Heart left ventricle (tissue), 16 donors: ENCODE measurements at places on chromosomes 1 and 21. TPM values are rescaled to one million over a fixed set of nuclear protein-coding genes. Genes with fewer than 3 reads are reported as not detected.
A peak's percentile ranks its signal among the peaks of the same experiment; 100 is the strongest.

DNA sequence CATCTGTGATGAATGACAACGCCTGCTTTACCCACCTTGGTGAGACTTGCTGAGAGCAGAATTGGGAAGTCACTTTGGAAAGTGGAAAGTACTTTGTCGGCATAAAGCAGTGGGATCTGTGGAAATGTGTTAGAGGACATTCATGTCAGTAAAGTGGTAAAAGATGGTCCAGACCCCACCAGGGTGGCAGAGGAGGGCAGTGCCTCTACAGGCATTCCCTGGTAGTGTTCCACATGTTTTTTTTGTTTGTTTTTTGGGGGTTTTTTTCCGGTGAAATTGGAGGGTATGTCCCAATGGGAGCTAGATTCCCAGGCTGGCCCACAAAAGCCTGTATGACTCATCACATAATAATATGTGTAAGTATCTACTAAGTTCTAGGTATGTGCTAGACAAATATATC is 80.6 kb downstream of the ELAVL4 start:
- no peak for DNase-seq

DNA sequence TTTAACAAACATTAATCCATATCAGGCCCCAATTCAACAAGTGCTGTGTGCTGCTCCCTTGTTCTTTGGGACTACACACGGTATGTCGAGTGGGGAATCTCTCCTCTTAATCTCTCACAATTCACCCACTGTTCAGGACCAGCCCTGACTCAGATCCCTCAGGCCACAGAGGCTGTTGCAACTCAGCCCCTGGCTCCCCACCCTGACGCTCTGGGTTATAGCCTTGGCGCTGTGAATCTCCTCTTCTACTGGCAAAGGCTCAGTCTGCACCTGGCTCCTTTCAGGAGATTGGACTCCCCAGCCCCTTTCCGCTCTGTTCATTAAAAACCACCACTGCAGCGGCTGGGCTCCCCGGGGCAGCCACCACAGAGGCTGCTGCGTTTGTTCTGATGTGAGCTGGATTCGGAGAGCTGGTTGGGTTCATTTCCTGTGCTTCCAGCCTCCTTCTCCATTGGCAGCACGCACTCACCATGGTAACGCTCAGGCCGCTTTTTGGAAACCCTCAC is 13.0 kb downstream of the CAPN8 start:
- DNase-seq, result no peak

DNA sequence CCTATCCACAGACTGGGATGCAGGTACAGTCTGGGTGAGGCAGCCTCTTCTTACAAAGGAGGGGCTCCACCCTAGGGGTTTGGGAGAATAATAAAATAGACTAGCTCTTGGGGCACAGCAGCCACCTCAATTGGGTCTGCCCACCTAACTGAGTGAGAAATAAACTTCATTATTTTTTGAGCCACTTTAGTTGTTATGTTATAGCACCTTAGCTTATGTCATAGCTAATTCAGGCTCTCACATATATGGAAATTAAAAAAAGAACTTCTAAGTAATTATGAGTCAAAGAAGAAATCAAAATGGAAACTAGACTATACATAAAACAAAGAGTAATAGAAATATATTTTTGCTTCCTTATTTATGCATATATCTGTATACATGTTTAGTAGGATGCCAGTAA is 318.5 kb upstream of the B3GALT2 start:
- DNase-seq, result no peak

FMO3 gene
- total RNA-seq, result 1.5 TPM

PROK1 gene
- total RNA-seq, result 2.1 TPM

GRCh38 chr1:192521734-192522133 is 53.8 kb upstream of the RGS1 start:
- no peak for DNase-seq

- DNase-seq, result no peak
Observed at GRCh38 chr1:207218512-207219362, 102.7 kb upstream of the CD55 start.

DNA sequence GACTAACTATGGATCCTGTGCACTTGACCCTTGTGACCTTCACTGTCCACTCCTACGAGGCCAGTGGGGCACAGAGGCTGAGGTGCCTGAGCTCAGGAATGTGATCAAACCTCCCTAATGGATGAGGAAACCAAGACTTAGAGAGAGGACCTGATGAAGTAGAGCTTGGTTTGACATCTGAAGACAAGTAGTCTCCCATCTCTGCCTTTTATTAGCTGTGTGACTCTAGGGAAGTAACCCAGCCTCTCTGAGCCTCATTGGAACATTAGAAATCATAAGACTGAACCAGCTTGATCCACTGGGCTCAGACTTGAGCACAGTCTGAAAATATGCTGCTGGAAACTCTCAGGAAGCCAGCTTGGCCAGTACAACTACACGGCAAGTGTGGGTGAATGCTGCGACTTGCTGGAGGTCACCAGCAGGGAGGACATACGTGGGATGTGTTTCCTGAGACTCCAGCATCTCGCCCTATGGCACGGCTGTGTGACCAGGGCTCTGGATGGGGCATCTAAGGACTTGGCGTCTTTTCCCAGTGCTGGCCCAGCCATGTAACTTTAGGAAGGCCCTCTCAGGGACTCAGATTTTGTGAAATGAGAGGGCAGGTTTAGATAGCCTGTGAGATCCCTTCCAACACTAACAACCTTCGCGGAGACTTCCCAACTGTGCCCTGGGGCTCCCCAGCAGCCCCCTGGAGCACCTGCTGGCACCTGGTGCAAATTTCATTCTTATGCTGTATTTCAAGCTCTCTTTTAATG is 10.5 kb downstream of the CDCP2 start:
- no peak for DNase-seq

- no peak for DNase-seq
Observed at GRCh38 chr1:168801032-168801745, 72.2 kb upstream of the DPT start.

GRCh38 chr1:234486858-234487840 is 8.2 kb upstream of the TARBP1 start:
- peak; percentile 32 for DNase-seq

DNA sequence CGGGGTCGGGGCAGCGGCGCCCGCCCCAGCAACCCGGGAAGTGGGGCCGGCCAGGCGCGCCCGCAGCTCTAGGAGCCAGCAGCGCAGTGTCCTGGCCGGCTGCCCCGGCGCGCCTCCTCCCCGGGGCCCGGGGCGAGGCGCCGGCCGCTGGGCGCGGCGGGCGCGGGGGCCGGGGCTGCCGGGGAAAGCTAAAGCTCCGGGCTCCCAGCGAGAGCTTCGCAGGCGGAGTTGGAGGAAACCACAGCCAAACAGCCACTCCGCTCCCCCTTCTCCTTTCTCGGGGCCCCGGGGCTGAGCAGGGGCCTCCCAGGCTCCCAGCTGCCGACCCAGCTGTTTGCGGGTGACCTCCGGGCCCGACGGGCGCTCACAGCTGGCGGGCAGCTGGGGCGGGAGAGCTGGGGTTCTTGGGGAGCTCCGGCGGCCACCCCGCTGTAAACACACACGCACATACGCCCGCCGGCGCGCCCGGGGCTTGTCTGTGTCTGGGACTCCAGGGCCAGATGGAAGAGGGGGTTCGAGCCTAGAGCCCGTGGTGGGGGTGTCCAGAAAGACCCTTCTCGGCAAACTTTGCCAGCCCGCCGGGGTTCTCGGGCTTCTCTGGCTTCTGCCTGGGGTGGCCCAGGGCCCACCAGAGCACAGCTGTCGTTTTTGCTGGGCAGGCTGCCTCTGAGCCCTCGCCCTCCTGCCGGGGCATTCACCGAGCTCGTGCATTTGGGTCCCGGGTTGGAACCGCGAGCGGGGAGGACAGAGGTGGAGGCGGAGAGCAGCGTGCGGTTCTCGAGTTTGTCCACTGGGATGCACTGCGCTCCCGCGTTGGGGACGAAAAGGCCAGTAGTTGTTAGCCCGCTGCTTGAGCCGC is 1.5 kb downstream of the AJAP1 start:
- DNase-seq, result peak; percentile 56

KRTAP26-1 gene
- not detected for total RNA-seq

ZNF593OS gene
- total RNA-seq, result not detected

SPRR2E gene
- not detected for total RNA-seq

DNA sequence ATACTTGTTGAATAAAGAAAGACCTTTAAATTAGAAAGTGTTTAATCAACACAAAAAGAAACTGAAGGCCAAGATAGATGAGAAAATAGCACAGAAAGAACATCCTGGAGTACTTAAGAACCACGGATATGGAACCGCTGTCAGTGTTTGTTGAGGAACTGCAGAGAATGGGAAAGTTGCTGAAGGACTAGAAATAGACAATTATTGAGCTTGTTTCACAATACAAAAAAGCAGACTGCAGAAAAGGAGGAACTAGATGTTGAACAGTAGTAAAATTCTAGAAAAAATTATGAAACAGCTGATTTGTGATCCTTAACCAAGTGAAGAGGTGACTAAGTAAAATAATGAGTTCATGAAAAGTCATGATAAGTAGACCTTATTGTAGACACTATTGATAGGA is 29.7 kb downstream of the MYSM1 start:
- no peak for DNase-seq

DNA sequence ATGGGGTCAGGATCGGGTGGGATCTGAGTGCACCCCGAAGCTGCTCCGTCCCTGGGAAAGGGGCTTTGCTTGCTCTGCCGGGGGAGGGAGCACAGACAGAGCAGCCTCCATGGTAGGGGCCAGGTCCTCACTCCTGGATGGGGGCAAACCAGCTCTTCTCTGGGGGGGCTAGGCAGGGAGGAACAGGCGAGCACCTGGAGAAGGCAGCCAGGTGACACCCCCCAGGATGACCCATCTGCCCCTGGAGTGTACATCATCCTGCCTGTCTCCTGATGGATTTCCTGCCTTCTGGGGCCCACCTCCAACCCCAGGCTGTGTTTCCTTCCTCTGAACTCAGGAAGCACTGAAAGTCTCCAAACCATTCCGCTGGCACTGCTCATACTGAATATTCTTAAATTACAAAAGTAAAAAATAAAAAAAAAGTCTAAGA is 248.0 kb downstream of the RHOU start:
- DNase-seq, result peak; percentile 46

HENMT1 gene
- 1.8 TPM for total RNA-seq

DNA sequence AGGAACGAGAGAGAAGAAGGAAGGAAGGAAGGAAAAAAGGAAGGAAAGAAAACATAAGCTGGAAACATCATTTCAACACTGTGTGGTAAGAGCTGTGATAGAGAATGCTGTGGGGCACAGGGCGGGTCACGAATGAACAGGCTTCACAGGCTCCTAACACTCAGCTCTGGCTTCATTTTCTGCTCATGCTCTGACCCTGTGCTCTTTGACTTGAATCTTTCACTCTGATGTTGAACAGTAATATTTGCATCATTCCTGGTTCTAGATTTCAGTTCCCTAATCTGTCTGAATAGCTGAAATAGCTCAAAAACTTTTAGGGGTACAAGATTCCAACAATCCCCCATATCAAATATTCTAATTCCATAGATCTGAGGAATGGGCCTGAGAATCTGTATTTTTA is 207.3 kb downstream of the LHX8 start:
- DNase-seq, result no peak

DNA sequence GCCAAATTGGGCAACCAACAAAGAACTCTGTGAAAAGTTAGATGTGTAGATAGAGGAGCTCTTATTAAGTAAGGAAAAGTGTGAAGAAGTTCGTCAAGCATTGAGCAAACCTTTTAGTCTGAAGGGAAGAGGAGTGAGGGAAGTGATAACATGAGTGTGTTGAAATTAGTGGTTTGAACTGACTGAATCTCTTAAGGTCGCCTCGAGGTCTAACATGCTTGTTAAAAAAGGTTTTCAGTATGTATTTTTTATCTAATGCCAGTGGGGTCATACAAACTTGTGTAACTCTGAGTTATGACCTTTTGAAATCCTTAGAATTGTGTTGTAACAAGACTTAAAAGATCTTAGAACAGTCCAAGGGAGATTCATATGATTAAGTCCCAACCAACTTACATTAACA is 34.1 kb downstream of the SOAT1 start:
- DNase-seq, result no peak

GRCh38 chr21:38533887-38534286 is 35.6 kb upstream of the ERG start:
- no peak for DNase-seq

DNA sequence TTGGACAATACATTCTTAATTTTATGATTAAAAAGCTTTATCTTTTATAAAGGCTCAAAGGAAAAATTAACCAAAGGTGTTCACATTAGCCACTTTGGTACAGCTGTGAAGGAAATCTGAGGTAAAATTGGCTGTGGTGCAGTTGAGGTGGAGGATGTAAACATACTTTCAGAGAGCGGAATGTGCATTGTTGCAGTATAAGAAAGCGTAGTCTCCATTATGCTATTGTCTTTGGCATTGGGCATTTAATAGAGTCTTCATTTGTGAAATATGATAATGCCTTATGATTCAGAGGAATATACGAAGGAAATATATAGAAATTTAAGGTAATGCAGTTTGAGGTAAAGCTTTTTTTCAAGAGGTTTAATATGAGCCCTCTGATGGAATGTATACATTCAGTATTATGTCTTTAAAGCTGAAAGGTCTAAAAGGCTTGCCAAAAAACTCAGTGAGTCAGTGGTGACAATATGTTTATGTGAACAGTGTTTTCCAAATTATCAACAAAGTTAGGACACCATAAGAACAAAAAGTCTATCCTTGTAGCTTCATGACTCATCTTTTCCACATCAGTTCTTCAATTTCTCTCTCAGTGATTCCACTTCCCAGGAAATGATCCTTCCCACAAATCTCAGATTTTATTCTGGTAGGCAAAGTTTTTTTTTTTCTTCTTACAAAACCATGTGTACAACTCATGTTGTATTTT is 26.9 kb upstream of the DDR2 start:
- DNase-seq, result no peak

KLHDC8A gene
- total RNA-seq, result not detected

DNA sequence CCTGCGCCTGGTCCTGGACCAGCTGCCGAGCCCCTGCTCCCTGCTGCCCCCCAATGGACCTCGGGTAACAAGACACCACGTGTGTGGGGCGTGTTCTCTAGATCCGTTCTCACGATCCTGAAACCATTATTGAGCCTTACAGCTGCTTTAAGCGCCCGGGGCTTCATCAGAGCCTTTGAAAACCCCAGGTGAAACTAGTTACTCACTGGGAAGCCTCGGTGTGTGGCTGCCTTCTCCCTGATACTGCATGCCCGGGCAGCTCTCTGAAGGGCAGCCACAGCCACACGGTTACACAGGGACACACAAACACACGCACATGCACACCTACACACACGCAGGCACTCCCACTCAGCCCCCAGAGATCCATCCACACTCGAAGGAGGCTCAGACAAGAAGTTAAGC is 5.3 kb downstream of the HES2 start:
- no peak for DNase-seq

CCDC17 gene
- 1.00 TPM for total RNA-seq

GRCh38 chr1:74467786-74468377 is 44.5 kb downstream of the LRRC53 start:
- no peak for DNase-seq

DNA sequence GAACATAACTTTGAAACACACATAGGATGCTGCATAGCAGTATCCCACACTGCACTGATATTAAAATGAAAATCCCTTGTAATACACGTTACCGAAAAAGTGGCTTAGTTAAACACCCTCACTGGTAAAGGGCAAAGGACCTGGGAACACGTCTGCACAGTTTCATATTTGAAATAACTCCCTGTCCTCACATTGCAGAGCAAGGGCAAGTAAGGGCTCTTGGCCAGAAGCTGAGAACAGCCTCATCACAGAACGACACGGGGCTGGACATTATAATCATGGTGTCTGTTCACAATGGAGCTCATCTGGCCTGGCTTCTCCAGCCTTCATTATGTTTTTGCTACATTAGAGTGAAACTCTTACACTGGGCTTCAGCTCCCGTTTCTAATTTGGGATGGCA is 207.0 kb downstream of the PCP4 start:
- DNase-seq, result peak; percentile 14
